Activated naive CD4-positive, alpha-beta T cell treated with anti-CD3 and anti-CD28 coated beads for 36 hours (primary cell): ENCODE measurements at places on chromosomes 1 and 21.

DNA sequence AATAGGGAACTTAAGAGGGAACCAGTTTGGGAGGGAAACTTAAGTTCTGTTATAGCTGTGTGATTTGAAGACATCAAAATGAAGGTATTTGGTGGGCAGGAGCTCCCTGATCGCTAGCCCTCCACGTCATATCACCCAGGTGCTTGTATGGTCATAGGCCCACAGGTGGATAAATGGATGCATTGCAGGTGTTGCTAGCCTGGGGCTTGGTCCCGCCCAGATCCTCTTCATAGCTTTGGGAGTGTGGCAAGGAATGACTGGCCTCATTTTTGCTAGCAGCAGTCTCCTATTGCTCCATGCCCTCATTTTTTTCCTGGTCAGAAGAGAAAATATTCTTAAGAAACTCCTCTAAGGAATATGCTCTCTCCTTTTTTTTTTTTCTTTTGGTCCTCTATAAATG lies 11.3 kb downstream of the GNPAT start:
- no peak for DNase-seq

DNA sequence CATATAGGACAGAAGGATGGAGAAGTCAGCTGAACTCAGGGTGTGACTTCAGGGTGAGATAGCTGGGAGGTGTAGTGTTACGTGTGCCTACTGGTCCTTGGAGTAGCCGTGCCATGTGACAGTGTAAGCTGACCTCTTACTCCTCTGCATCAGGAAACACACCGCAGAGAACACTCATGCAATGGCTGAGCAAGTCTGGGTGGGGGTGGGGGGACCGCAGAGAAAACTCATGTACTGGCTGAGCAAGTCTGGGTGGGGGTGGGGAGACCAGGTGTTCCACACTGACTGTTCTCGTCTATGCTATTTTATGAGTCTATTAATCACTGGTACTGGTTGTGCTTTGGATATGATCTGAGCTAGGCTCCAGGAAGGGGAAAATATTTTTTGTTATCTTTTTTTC lies 233.1 kb downstream of the PAPPA2 start:
- DNase-seq: no peak

- DNase-seq: no peak
These were observed 181.7 kb upstream of the DPYD start for GRCh38 chr1:98102345-98103030.

- DNase-seq: peak; percentile 89
These were observed at the start of gene DENND2D for GRCh38 chr1:111199881-111200801. TSS of gene DENND2D (minus strand) at chr1:111200646. CDS start at chr1:111200459, 187 bp downstream.

DNA sequence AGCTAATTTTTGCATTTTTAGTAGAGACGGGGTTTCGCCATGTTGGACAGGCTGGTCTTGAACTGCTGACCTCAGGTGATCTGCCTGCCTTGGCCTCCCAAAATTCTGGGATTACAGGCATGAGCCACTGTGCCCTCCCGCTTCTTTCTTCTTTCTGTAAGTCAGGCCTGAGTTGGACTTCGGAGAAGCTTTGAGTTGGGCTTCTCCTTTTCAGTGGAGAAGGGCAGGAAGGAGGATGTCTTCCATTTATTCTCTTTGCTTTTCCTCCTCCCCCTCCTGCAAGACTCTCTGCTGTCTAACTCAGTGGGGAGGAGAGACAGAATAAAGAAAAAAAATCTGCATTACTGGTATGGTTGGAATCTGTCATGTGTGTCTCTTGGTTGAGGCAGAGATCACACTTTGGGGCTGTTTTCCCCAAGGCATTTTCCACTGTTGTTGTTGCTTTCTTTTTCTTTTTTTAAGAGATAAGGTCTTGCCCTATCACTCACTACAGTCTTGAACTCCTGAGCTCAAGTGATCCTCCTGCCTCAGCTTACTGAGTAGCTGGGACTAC lies 13.2 kb upstream of the DEGS1 start:
- DNase-seq: no peak

GRCh38 chr1:67731322-67731721 lies 46.3 kb downstream of the GADD45A start:
- DNase-seq: no peak

DNA sequence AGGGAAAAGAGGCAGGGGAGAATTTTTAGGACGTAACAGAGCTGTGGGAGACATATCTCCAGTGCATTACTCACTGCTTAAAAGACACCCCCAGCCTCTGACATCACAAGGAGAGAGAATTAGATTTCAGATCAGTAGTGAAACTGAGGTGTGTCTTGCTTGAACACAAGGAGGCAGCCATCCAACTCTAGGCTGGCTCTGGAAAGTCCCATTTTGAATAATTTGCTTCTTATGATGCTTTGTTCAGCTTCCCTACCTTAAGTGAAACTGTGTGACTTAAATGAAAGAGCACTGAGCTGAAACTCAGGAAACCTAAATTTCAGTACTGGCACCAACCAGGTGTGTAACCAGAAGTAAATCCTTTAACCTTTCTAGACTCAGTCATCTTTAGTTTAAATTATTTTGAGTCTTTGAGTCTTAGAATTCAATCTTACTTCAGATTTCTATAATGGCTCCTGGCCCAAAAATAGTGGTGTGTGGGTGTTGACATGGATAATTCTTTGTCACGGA lies 251.6 kb upstream of the SGIP1 start:
- DNase-seq: peak; percentile 89

- no peak for DNase-seq
These were observed 1.8 kb upstream of the MTFR1L start for GRCh38 chr1:25817840-25818501.

- DNase-seq: no peak
These were observed 44.1 kb upstream of the DOCK7 start for GRCh38 chr1:62732331-62732730.

GRCh38 chr1:6523566-6523965 lies 30.7 kb downstream of the NOL9 start:
- DNase-seq: no peak

DNA sequence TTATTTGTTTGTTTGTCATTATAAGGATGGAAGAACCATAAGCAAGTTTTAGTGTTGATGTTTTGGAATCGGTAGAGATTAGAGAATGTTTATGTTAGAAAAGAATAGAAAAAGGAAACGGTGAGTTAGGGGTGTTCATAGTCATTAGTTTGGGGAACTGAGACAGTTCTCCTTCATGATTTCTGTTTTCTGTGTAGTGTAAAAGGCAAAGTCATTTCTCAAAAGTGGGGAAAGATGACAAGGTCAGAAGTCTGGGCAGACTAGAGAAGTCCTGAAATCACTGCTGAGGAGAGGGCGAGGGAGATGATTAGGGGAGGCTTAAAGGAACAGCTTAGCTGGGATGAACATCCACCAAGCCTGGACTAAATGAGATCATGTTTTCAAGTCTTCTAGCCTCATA lies 498.9 kb downstream of the TTLL7 start:
- DNase-seq: no peak

- DNase-seq: no peak
These were observed 17.8 kb upstream of the EPHA2 start for GRCh38 chr1:16173447-16174260.

DNA sequence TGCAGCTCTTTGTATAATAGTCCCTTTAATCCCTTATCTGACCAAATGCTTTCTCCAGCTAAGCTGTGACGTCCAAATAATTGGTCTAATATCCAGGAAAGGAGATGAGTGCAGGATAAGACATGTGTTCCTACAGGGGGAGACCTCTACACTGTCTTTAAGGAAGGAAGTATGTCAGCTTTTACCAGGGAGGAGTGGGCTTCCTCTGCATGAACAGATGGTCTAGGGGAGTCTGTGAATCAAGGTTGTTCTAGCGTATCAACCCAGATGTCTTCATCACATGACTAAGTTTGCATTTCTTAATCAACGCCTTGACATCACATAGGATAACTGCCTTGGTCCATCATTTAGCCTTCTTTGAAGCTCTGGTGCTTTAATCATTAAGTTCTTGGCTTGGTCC lies 528.2 kb downstream of the MRPL39 start:
- no peak for DNase-seq

DNA sequence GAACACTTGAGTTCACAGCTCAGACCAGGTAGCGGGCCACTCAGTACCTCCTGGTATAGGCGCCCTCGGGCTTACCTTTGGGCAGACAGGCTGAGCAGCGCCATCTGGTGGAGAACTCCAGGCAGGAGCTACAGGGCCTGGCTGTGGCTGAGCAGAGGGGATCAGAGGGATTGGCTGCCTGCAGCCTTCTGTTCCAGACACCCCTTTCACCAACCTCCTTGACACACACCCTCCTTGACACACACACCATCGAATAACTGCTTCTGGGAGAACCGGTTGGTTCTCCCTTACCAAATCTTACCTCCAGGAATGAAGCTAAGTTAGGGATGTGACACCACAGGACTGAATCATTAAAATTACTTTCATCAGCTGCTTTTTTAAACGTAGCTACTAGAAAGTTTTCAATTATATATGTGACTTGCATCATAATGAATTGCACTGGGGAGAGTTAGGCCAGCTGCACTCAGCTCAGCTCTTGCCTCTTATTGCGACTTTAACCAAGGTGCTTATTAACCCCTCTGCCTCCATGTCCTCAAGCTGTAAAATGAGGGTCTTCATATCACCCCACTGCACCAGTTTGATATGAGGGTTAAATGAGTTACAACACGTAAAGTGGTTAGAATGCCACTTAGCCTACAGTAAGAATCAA lies 6.6 kb downstream of the LIN28A start:
- peak; percentile 92 for DNase-seq

GRCh38 chr1:245657371-245657770 lies 502.6 kb downstream of the KIF26B start:
- DNase-seq: no peak

DNA sequence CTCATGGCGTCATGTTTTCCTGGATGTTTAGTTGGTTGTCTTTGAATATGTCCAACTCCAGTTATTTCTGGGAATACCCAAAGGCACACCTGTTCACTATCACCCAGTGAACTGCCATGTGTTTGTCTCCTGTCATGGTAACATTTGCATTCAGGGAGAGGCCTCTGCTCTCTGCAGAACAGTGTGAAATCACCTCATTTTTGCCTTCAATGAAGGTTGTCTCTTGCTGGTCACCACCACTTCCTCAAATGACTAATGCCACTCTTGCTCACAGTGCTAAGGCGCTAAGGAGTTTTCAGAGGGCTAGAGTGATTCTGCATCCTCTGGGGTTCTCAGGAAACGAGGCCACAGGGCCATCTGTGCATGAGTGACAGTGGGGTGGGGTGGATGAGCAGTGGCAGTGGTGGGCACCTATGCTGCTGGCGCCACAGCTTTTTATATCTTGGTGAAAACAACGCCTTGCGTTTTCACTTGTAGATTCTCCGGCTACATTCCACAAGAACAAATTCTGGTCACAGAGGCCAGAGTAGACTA lies 60.0 kb upstream of the ATP5PO start:
- peak; percentile 82 for DNase-seq
